ENCODE measurements at places on chromosomes 16 and 17.

GRCh38 chr17:66777689-66778225 is 57.2 kb upstream of the CACNG5 start:
- DNase-seq = no peak

DNA sequence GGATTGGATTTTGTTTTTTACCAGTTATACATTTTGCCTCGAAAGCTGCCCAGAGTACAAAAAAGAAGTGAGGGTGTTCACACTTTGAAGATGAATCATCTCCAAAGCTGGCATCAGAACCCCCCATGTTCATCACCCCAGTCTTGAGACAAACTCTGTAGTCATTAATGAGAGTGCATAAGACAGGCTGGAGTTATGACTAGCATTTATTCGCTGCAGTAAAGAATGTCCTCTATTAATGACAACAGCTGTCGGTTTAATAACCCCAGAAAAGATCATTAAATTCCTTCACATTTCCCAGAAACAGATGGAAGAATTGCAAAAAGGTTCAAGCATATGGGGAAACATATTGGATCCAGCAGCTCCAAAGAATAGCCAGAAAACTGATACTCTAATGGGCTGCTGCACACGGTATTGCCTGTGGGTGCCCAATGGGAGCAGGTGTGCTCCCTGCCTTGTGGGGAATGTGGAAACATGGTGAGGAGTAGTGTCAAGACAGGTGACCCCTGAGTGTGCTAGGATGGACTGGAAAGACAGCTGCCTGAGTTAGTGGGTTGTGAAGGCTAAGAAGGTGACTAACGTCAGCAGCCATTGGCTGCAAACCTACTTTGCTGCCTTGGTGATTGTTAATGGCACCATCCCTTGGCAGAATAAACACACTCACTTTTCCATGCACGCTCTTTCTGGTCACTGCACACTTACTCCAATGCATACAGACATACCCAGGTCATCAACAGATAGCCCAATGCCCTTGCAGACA is 81.9 kb downstream of the AIPL1 start:
- DNase-seq = no peak

- DNase-seq = no peak
Observed at GRCh38 chr16:62135446-62135845, 99.2 kb upstream of the CDH8 start.

GRCh38 chr16:77944631-77945030 is 77.7 kb upstream of the CLEC3A start:
- no peak for DNase-seq

- no peak for DNase-seq
Observed at GRCh38 chr16:25716186-25716585, 24.4 kb downstream of the HS3ST4 start.
